ENCODE measurements at places on chromosomes 4 and X. TPM values are rescaled to one million over a fixed set of nuclear protein-coding genes. Genes with fewer than 3 reads are reported as not detected.

ABCB7 gene
- 23.1 TPM for total RNA-seq

DCAF12L1 gene
- total RNA-seq: not detected

- DNase-seq: no peak
Measured at GRCh38 chrX:29496636-29497180, 718.7 kb upstream of the MAGEB2 start.

DNA sequence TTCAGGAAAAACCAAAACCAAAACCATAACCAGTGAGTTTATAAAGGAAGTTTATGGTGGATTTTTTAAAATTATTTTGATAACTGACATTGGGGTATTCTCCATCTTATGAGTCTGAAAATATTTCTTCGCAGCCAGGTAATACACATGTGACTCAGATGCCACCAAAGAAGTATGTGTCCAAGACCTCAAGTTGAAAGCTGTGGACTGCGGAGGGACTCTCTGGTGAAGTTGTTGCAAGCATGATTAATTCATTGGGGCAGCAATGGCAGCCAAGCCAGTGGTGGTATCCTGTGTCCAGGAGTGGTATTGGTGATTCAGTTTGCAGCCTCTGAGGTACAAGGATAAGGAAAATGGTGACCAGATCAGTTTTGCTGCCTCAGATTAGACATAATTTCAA, 14.0 kb upstream of the ADH5 start:
- DNase-seq: no peak

EDNRA gene
- total RNA-seq: 0.31 TPM
